RPMI7951 (cell line): ENCODE measurements at places on chromosomes 6 and 20. TPM values are rescaled to one million over a fixed set of nuclear protein-coding genes. Genes with fewer than 3 reads are reported as not detected.

LPA gene
- not detected in 2 replicates for total RNA-seq

MRAP2 gene
- total RNA-seq: 6.6 and 8.4 TPM in 2 replicates

TRAPPC3L gene
- not detected in 2 replicates for total RNA-seq

MOCS1 gene
- total RNA-seq: 8.7 and 10.6 TPM in 2 replicates

NRN1 gene
- 26.8 and 32.8 TPM in 2 replicates for total RNA-seq

MED20 gene
- 22.7 and 24.2 TPM in 2 replicates for total RNA-seq

PRKN gene
- not detected in 2 replicates for total RNA-seq

DLL1 gene
- 2.4 and 2.7 TPM in 2 replicates for total RNA-seq

MLN gene
- total RNA-seq: not detected in 2 replicates

ENPP4 gene
- total RNA-seq: 0.29 and 0.36 TPM in 2 replicates

IL20RA gene
- not detected in 2 replicates for total RNA-seq

VNN1 gene
- total RNA-seq: 0.24 and 0.29 TPM in 2 replicates

RIPOR2 gene
- total RNA-seq: 0.68 and 0.72 TPM in 2 replicates

GRM1 gene
- total RNA-seq: 0.12 TPM in 1 of 2 replicates, not detected in the other

CST4 gene
- total RNA-seq: not detected in 2 replicates

TBX18 gene
- total RNA-seq: 9.1 and 13.6 TPM in 2 replicates
